ENCODE measurements at places on chromosomes 4 and X. TPM values are rescaled to one million over a fixed set of nuclear protein-coding genes. Genes with fewer than 3 reads are reported as not detected.

DNA sequence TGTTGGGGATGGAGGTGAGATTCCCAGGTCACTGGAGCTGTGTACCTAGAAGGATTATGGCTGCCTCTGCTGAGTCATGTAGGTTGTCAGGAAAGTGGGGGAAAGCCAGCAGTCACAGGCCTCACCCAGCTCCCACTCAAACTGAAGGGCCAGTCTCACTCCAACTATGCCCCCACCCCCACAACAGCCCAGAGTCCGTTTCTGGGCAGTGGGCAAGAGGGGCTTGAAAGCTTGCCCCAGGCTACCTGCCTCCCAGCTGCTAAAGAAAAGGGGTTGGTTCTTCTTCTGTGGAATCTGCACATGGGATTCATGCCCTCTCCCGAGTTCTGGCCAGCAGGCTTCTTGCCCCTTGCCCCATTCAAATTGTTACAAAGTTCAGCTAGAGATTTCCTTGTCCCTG is 116.0 kb upstream of the PGRMC2 start:
- H3K36me3 ChIP-seq: peaks cover 8% of the 10 kb centered on the region
- no peaks in the 10 kb centered on the region for H3K27me3 ChIP-seq
- no peak overlapping the region for H3K27ac ChIP-seq
- H3K4me3 ChIP-seq: no peak overlapping the region
- no peaks in the 10 kb centered on the region for H3K4me1 ChIP-seq
- no peak for DNase-seq

GRCh38 chr4:11196927-11197522 is 231.7 kb downstream of the HS3ST1 start:
- no peaks in the 10 kb centered on the region for H3K4me1 ChIP-seq
- no peak overlapping the region for H3K27ac ChIP-seq
- no peaks in the 10 kb centered on the region for H3K36me3 ChIP-seq
- no peak for DNase-seq
- H3K27me3 ChIP-seq: no peaks in the 10 kb centered on the region
- H3K4me3 ChIP-seq: no peak overlapping the region

DNA sequence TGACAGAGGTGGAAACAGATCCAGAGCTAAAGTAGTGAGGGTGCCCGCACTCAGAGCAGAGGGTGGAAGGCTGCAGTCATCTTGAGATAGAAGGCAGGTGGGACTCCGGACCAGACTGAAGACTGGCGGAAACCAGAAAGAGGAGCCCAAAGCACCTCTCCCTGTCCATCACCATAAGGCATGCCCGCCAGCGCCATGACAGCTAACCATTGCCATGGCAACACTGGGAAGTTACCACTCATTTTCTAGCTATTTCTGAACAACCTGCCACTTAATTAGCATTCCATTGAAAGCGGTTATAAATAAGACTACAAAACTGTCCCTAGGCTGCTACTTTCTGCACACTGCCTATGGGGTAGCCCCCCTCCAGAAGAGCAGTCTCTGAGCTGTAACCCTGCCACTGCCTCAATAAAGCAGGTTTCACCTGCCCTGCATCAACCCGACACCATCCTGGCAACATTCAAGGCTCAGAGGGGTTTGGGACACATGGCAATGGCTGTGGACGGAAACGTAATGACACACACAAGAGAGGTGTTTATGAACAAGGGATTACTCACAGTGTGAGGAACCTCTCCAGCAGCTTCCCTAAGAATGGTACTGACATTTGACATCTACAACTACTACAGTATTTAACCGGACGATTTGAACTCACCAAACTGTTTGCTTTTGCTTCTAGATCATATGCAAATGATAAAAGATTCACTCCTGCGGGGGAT is 27.8 kb upstream of the FGFBP2 start:
- H3K27me3 ChIP-seq: peaks cover 18% of the 10 kb centered on the region
- no peaks in the 10 kb centered on the region for H3K36me3 ChIP-seq
- DNase-seq: no peak

DNA sequence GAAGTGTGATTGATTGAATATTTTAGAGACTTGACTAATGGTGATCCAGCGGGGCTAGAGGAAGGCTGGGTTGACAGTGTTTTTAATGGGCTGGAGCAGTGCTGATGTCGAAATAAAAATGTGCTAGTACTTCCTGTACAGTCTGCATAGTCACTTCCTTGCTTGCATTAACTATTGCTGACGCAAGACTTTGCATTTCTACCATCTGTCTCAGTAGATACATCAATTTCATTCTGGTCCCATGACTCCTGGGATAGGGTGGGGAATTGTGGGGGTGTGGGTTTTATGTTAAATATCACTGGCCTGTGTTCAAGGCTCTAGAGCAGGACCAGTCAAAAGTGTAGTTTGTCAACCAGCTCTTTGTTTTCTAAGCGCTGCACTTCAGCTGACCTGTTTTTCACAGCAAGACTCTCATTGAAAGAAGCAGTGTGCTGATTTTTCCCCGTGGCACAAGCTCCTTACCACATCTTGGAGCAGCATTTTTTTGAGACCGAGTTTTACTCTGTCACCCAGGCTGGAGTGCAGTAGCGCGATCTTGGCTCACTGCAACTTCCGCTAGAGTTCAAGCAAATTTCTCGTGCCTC is 35.2 kb upstream of the PHEX start:
- peak overlapping the region; percentile 15 for H3K27ac ChIP-seq
- no peak overlapping the region for H3K4me3 ChIP-seq
- H3K36me3 ChIP-seq: peaks cover 11% of the 10 kb centered on the region
- DNase-seq: no peak
- no peaks in the 10 kb centered on the region for H3K27me3 ChIP-seq
- H3K4me1 ChIP-seq: peaks cover 4% of the 10 kb centered on the region

MAGEA2B gene
- not detected for total RNA-seq

DNA sequence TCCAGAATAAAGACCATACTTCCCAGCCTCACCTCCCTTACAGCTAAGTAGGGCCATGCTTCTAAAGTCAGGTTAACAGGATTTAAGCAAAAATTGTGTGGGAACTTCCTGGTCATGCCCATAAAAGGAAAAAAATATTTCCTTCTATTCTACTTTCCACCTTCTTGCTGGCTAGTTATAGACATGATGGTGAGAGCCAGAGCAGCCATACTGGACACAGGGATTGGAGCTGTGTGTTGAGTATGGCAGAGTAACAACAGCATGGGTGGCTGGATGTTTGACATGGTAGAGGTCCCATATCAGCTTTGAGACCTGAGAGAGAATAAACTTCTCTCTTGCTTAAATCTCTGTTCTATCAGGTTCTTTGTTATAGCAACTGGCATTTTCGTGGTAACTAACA is 15.1 kb upstream of the CBR4 start:
- H3K4me1 ChIP-seq: peaks cover 3% of the 10 kb centered on the region
- H3K36me3 ChIP-seq: no peaks in the 10 kb centered on the region
- no peak overlapping the region for H3K27ac ChIP-seq
- no peak overlapping the region for H3K4me3 ChIP-seq
- no peaks in the 10 kb centered on the region for H3K27me3 ChIP-seq

- DNase-seq: no peak
- H3K36me3 ChIP-seq: peaks cover 10% of the 10 kb centered on the region
- H3K4me3 ChIP-seq: no peak overlapping the region
- H3K4me1 ChIP-seq: peaks cover 25% of the 10 kb centered on the region
Observed at GRCh38 chr4:38123555-38123954, 163.4 kb downstream of the PTTG2 start.

DNA sequence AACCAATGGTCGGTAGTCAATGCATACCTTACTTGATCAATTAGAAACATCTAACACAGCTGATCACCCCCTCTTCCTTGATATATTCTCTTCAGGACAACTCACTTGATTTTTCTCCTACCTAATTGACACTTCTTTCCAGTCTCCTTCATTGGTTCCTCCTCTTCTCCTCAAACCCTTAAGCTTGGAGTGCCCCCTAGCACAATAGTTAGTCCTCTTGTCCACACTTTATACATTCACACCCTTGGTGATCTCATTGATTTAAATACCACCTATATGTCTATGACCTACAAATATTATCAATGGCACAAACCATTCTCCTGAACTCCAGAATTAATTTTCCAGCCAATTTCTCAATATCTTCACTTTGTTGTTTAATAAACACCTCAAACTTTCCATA is 724.0 kb downstream of the ADGRL3 start:
- H3K27me3 ChIP-seq: no peaks in the 10 kb centered on the region
- H3K4me3 ChIP-seq: no peak overlapping the region
- H3K4me1 ChIP-seq: no peaks in the 10 kb centered on the region
- H3K27ac ChIP-seq: no peak overlapping the region
- peaks cover 2% of the 10 kb centered on the region for H3K36me3 ChIP-seq
